Stimulated activated CD8-positive, alpha-beta memory T cell treated with anti-CD3 and anti-CD28 coated beads, Interleukin-15, amount 100 ng/mL, for 4 hours (primary cell): ENCODE measurements at places on chromosomes 3 and 15.

DNA sequence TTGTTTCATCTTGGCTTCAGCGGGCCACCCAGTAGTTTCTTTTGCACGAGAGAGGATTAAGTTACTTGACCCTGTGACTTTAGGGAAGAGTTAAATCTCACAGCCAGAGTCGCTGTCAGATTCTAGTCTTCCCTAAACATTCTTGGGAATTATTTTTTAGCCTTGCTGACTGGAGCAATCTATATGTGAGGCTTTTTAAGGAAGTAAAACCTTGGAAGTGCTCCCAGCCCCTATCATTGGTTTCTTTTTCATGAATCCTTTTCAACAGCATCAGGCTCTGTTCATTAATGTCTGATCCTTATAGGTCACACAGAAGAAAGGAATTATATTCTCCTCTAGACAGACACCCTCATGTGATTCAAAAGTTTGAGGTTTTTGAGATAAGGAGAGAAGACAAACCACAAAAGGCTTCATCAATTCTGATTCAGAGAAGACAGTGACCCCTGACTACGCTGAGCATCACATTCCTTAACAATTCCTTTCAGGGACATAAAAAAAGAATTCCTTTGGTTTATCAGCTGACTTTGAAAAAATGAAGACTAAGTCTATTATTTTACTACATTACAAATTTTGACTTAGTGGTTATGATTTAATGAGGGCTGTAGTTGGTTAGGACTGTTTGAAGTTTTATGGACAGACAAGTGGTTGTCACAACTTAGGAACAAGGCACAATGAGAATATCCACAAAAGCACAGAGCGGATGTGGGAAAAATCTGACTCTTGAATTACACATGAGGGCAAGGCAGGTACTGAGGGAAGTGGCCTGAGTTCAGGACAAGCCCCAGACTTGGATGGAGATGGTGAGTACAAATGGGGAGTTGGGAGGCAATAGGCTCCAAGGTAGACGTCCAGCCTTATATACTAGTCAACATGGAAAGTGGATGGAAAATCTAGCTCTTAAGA is 171.1 kb upstream of the STT3B start:
- DNase-seq, result no peak

DNA sequence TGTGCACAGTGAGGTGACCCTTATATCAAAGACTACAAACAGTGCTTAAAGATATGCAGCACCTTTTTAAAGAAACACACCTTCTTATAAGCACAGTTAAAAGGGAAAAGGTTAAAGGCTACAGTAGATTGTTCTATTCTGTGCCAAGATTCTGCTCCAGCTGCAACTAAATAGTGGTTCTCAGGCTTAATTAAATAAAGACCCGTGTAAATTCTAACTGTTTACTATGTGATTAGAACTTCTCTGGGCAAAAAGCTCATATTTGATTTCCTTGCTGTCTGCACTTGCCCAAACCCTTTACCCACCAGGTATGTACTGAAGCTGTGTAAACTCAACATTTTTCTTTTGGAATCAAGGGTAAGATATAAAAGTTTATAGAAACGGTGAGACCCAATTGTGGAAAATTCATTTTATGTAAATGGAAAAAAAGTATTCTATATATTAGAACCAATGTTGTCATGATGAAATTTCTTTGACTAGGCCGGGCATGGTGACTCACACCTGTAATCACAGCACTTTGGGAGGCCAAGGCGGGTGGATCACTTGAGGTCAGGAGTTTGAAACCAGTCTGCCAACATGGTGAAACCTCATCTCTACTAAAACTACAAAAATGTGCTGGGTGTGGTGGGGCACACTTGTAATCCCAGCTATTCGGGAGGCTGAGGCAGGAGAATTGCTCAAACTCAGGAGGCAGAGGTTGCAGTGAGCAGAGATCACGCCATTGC is 230.6 kb downstream of the MECOM start:
- DNase-seq, result no peak

DNA sequence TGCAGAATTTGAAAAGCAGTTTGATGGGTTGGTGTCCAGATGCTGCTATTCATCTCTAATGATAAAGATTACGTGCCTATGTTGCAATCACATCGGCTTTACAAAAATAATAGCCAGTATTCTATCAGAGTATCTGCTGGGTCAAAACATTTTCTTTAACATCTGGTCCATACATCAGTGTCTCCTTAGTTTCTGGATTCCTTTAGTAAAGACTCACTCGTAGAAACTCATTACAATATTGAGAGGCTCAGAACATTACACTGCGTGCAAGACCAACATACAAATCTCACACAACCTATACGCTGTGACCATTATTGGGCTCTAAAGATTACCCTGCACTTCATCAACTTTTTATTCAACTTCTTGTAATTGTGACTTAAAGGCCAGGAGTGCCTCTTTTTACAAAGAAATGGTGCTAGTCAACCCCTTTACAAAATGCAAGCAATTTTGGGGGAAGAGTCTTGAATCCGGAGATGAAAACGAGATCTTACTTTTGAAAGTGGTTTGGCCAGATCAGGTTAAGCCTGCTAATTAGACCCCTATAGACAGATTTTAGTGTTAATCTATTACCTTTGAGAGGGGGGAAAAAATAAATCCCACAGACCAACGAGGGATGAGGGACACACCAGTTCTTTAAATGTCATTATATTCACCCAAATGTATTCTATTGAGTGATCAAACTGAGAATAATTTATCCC is 2.9 kb downstream of the TRA2B start:
- DNase-seq, result no peak

DNA sequence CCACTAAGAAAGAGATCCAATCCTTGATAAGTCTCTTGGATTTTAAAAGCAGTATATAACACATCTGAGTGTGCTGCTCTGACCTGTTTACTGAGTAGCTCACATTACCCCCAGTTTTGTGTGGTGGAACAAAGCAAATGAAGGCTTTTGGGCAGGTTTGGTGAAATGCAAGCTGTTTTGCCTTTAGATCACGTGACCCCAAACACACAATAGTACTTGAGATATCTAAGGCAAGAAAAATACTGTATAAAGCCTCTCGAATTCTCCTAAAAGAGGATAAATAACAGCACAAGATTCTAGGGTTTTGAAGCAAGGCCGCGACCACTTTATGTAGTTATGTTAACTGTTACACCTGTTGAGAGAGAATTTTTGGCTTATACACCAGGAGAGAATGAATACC is 49.3 kb upstream of the TRIM42 start:
- DNase-seq, result no peak

GRCh38 chr15:70323111-70323851 is 225.6 kb upstream of the TLE3 start:
- DNase-seq, result no peak

DNA sequence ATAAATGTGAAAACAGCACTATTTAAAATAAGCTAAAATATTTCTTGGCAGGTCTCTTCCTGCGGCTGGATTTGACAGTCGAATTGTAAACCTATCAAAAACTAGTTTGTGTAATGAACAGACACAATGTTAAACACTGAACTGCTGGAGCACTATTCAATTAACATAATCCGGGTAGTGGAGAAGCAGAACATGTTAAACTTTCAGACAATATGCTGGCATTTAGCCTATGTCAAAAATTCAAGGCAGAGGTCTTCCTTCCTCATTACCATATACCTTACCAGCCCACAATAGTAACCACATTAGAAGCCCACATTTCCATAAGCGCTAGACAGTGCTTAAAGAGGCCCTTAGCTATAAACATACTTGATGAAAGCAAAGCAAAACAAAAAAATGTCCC is 1042.9 kb downstream of the ROBO1 start:
- DNase-seq, result no peak
